ENCODE measurements at places on chromosomes 12 and 14.

DNA sequence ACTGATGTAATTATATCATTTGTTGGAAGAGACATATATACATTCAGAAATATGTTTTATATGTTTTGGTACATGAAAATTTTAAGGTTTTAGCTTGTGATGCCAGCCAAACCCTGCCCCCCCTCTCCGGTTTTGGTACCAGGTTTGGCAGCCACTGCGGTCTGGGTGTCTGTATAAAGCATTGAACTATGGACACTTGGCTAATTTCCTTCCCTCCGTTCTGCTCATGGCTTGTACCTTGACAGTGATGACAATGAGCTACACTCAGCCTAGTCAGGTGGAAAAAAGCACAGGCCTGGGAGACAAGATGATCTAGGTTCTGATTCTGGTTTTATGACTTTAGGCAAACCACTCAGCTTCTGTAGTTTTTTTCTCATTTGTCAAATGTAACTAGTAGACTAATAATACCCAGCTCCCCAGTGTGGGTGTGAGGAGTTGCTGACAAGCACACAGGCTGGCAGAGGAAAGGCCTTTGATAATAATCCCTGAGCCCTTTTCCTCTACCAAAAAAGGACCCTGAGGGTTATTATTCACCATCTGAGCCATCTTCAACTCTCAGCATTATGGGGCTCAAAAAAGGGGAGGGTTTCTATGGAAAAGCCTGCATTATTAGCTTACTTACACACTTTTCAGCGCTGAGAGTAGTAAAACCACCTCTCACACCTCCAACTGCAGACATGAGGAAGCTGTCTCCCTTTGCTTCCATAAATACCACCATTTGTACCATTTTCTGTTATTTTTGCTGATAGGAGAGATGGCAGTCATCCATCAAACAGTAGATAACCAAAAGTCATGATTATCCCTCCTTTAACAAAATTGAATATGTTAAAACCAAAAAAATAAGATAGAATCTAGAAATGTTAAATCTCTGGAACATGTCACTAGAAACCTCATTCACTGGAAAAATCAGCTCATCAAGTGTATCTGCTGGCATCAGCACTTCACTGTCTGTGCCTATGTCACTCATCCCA lies 76.3 kb upstream of the PSMC1 start:
- DNase-seq, result no peak

DNA sequence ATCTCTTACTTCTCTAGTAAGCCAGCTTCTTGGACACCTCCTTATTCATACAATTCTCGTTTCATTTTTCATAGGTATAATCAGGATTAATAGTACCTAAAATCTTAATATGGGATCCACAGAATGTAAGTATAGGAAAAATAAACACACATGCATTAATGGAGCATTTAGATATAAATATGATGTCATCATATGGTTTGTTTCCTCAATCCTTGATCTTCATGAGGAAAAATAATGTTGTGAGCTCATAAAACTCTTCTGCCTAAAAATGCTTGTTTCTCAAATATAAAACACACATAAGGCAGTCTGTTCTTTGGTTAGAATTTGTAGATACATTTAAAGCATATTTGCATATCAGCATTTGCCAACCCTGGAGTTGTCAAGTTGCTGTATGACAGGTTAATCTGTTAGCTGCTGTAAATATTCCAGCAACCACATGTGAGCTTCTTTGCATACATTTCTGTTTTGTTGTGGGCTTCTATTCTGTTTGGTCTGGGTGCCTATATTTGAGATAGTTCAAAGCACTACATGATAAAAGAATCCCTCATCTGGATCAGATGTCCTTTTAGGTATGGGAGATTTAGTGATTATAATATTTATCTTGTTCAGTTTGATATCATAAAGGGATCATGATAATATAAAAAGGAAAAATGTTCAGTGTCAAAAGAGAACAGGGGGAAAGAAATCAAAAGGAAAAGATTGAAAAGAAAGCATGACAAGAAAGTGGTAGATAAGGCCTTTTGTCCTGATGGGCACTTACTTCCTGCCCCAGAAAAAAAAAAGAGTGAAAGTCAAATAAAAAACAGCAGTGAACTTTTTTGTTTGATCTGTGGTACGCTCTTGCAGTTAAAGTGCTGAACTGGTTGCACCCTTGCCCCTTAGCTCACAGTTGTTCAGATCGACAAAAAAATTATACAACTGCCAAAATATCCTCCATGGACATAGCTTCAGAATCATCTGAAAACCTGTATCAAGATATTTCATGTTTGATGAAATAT lies 68.6 kb downstream of the ACSS3 start:
- no peak for DNase-seq

DNA sequence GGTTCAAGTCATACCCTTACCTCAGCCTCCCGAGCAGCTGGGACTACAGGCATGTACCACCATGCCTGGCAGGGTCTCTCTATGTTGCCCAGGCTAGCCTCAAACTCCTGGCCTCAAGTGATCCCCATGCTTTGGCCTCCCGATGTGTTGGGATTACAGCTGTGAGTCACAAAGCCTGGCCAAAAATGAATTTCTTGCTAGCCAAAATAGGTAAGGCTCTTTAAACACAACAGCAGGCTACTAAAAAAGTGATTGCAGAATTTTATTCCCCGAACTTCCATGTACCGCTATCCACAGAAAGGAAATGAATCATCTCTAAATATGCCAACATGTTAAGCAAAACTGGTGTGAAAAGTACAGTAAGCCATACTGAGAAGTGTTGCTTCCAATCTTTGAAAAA lies 50.6 kb downstream of the WDHD1 start:
- no peak for DNase-seq

DNA sequence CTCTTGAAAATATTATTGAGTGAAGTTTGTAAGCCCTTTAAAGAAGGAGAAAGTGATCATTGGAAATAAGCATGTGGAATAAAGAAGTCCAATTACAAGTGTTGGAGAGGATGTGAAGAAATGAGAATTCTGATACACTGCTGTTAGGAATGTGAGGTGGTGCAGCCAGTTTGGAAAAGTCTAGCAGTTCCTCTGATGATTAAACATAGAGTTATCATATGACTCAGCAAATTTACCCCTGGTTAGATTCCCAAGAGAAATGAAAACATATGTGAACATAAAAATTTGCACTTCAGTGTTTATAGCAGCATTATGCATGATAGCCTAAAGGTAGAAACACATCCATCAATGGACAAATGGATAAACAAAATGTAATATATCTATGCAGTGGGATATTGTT lies 319.9 kb downstream of the AEBP2 start:
- DNase-seq, result no peak

Data from stimulated activated CD4-positive, alpha-beta T cell treated with anti-CD3 and anti-CD28 coated beads, Interleukin-12 subunit alpha, Interleukin-12 subunit beta, amount 100 ng/mL, for 4 hours (primary cell).